LNCaP clone FGC (cell line): ENCODE measurements at places on chromosomes 13 and 19.

- peak; percentile 99 for DNase-seq
Measured at GRCh38 chr19:18029617-18030338, 21.8 kb downstream of the ARRDC2 start.

- DNase-seq: no peak
Measured at GRCh38 chr19:43306097-43306496, 36.8 kb upstream of the PSG9 start.

- no peak for DNase-seq
Measured at GRCh38 chr19:32646556-32646955, 28.4 kb downstream of the ANKRD27 start.

GRCh38 chr13:45162821-45163220 is 38.0 kb downstream of the KCTD4 start:
- DNase-seq: no peak

DNA sequence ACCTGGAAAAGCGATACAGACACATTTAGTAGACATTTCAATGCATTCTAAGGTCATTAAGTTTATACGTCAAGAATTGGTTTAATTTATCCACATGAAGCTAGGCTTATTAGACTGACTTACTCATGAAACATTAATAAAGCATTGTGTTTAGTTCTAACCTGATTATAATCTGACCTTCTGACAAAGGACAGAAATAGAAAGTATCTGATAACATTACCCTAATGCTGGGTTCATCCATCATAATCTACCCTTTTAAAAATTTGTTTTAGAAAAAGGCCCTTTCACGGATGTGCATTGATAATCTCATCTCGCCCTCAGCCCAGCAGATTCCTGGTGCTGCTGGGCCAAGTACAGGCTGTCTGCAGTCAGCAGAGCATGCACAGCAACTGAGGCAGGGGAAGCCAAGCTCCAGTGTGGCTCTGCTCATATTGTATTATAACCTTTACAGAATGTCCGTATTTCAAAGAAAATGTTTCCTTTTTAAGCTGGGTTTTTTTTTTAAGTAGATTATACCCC is 142.1 kb upstream of the MAB21L1 start:
- DNase-seq: no peak

- DNase-seq: no peak
Measured at GRCh38 chr13:41313117-41313516, 2.0 kb downstream of the NAA16 start.

- DNase-seq: no peak
Measured at GRCh38 chr13:21436582-21436981, 22.5 kb downstream of the ZDHHC20 start.

- DNase-seq: no peak
Measured at GRCh38 chr13:21139374-21139773, 37.0 kb downstream of the SKA3 start.

GRCh38 chr19:49595819-49596404 is 4.9 kb downstream of the PRR12 start:
- DNase-seq: no peak

DNA sequence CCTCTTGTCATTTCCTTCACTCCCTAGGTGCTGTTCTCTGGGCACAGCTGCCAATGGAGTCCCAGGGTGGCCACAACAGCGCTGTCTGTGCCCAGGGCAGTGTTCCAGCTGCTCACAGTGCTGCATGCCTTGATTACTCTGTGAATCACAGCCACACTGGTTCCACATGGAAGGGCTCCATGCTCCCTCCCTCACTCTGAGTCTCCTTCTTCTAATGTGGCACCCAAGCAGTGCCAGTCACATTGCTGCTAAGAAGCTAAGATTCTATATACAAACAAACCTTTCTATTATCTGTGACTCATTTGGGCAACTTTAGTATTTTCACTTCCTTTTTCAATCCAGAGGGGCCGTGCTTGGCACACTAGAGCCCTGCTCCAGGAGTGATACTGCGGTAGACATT is 248.7 kb downstream of the TDRD3 start:
- no peak for DNase-seq

DNA sequence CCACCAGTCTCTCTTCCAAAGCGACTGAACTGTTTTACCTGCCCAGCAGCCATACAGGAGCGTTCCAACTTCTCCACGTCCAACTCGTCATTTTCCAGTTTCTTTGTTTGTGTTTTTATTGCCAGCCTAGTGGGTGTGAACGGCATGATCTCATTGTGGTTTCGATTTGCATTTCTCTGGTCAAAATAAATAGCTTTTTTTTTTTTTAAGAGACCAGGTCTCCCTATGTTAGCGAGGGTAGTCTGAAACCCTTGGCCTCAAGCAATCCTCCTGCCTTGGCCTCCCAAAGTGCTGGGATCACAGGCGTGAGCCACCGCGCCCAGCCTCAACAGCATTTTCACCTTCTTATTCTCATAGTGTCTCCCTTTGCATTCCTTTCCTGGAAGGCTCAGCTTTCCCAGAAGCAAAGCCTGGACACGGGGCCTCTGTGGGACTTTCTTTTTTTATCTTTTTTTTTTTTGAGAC is 4.2 kb upstream of the JSRP1 start:
- no peak for DNase-seq

- DNase-seq: no peak
Measured at GRCh38 chr19:388691-389090, 20.3 kb downstream of the C2CD4C start.

DNA sequence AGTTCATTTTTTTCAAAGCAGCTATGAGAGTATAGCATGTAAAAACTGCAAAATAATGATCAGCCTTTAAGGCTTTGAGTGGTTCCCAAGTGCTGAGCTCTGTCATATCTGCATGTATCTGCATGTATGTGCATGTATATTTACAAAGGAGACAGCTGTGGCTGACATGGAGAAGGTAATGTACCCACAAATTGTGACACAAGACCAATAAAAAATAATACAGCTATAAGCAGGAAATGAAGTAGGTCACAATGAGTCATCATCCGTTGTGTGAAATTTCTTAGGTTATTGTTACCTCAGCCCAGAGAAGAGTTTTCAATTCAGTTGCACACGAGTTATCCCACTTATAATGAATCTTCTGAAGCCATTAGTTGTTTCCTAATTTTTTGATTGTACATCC is 60.9 kb upstream of the MED4 start:
- DNase-seq: peak; percentile 51

DNA sequence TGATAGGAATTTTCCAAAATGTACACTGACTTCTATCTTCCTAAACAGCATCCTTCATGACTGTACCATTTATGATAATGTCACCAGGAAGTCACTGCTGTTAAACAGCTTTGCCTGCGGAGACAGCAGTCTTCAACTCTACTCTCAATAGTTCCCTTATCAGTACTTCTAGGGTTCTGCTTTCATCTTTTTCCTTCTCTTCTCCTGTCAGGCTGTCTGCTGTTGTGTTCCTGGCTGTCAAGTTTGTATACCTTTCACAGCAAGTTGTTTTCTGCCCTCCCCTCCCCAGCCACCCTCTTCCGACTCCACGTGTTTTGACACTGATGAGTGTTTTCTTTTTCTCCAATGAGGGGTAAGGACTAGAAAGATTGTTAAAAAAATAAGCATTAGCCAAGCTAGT is 2.2 kb downstream of the UPF3A start:
- no peak for DNase-seq

DNA sequence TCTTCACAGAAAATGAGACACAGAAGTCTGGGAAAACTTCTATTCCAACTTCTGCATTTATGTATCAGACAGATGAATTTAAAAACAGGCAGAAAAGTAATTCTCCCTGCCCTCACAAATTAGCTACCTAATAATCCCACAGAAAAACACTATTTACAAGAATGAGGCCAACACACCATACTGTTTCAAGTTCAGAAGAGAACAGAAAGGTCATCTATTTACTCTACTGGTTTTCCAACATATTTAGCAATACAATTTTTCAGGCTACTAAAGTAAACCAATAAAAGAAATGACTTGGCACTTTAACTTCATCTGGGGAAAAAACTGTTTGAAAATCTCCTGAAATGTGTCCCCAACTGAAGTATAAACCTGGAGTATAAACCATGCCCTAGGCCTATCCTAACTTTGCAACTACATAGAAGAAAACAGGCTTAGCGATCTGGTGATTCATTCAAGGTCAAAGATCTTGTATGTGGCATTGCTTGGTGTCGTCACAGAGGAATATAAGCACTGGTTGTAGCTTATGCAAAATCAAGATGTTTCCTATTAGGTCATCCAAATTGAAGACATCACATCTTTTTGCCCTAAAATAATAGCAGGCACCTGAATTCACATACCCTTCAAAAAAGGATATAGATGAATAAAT is 20.1 kb upstream of the EBPL start:
- no peak for DNase-seq

GRCh38 chr13:26457212-26457611 is 100.3 kb upstream of the WASF3 start:
- DNase-seq: no peak

DNA sequence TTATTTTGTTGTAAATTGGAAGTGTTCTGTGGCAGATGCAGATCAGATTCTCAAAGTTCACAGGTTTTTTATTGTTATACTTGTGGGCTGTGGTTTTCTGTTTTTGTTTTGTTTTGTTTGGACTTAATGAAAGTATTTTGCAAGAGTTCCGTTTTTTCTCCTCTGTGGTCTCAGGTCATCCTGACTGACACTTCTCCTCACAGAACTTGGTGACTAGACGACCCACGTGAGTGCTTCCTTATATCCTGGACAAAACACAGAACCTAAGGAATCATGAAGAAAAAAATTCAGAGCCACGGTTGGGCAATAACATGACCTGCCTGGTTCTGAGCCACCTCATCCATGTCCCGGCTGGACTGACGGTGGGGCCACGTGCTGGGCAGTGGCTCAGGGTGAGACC is 2.5 kb upstream of the RFPL4AL1 start:
- DNase-seq: no peak

DNA sequence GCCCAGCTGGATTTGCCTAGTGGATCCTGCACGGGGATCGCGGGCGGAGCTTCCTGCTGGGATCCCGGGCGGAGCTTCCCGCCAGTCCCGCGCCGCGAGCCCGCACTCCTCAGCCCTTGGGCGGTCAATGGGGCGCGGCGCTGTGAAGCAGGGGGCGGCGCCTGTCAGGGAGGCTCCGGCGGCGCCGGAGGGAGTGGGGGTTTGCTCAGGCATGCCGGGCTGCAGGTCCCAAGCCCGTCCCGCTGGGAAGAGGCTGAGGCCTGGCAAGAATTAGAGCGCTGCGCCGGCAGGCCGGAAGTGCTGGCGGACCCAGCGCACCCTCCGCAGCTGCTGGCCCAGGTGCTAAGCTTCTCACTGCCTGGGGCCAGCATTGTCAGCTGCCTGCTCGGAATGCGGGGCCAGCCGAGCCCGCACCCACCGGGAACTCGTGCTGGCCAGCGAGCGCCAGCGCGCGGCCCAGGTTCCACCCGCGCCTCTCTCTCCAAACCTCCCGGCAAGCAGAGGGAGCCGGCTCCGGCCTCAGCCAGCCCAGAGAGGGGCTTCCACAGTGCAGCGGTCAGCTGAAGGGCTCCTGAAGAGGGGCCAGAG is 119.6 kb downstream of the PRR20E start:
- DNase-seq: no peak

DNA sequence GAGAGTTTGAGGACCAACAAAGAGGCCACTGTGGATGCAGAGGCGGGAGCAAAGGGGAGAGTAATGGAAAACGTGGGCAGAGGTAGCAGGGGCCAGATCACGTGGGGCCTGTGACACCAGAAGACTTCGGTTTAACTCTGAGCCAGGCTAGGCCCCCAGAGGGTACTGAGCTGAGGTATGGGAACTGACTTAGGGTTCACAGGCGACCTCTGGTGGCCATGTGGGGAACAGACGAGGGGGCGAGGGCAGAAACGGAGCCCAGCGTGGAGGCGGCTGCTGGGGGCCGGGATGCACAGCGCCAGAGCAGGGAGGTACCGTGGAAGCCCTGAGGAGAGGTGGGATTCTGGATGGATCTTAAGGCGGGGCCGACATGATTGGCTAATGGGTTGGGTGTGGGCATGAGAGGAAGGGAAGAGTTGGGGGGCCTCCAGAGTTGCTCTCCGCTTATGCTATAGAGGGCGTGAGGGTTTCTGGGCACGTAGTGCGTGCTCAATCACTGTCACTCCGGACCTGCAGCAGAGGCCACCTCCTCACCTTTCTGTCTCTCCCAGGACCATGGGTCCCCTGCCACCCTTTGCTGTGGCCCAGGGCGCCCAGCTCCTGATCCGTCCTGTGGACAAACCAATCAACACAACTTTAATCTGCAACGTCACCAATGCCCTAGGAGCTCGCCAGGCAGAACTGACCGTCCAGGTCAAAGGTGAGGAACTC is 13.7 kb downstream of the PVR start:
- DNase-seq: no peak

DNA sequence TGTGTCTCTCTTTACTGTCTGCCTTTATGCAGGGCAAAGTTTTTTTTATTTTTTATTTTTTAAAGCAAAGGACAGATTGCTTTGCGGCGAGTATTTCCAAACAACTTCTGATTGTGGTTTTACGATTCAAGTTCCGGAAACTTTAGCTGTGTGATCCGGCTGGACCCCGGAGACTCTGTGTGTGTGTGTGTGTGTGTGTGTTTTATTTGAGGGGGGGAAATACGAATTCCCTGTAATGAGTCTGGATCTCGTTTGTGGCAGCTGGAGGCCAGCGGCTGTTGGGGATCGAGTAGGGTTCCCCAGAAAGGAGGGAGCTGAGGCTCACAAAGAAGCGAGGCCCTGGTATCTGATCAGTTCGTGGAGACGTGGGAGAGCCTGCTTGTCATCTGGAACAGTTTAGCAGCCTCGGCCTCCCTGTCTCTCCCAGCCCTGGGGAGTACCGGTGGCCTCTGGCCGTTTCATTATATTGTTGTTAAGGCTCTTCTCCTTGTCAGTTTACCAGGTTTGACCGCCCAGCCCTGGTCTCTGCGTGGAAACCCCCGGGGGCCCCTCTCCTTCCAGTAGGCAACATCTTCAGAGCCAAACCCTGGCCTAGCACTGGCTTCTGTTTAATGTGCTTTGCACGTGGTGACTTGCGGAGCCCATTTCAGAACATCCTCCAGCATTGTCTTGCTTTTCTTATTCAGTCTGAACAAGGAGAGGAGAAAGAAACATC is 1.3 kb downstream of the FARP1 start:
- DNase-seq: no peak

DNA sequence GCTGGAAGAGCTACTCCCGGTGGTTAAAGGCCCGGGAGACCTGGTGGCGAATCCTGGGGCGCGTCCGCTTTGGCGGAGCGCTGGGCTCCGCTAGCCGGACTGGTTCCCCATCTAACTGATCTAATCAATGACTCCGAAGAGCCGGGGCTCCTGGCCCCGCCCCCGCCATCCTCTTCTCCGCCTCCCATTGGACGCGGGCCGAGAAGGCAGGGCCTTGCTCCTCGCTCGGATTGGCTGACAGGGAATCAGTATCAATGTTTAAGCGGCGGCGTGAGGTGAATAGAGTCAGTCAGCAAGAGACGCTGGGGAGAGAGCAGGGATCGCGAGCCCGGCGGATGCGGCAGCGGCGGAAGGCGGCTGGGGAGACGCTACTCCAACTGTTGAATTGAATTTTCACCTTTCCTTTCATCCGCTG is 1.7 kb upstream of the PCDH17 start:
- no peak for DNase-seq

- DNase-seq: no peak
Measured at GRCh38 chr13:76641056-76641455, 245.1 kb downstream of the KCTD12 start.

GRCh38 chr13:26839682-26840081 is 79.1 kb upstream of the GPR12 start:
- peak; percentile 96 for DNase-seq
